ENCODE measurements at places on chromosomes 11 and 22.
A peak's percentile ranks its signal among the peaks of the same experiment; 100 is the strongest.

GRCh38 chr22:22422629-22423112, 85.9 kb downstream of the ZNF280B start:
- peak; percentile 70 for DNase-seq

- no peak for DNase-seq
Measured at GRCh38 chr11:858762-859339, 16.2 kb downstream of the TSPAN4 start.

DNA sequence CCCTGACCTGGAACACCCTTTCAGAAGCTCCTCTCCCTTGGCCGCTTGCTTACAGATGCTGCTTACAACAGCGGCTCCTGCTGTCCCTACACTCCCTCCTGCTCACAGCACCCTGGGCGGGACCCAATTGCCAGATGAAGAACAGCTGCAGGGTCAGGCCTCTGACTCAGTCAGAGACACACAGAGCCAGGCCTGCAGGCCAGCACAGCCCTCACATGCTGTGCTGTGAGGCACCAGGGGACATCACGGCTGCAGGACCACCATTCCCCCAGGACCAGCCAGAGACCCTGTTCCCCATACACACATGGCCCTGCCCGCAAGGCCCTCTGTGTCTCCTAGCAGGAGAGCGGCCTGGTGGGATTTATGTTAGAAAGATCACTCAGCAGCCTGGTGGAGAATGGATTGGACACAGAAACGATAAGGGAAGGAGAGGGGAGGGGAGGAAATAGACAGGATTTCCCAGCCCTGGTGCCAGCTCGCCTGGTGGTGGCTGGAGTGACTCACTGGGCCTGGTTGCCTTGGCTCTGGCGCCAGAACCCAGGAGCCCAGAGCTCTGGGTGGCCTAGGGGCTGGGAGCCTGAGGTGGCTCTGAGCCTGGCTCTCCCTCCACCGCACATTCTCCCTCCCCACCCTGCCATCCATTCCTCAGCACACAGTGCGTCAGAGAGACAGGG, 6.7 kb downstream of the CAPN5 start:
- DNase-seq = peak; percentile 40

DNA sequence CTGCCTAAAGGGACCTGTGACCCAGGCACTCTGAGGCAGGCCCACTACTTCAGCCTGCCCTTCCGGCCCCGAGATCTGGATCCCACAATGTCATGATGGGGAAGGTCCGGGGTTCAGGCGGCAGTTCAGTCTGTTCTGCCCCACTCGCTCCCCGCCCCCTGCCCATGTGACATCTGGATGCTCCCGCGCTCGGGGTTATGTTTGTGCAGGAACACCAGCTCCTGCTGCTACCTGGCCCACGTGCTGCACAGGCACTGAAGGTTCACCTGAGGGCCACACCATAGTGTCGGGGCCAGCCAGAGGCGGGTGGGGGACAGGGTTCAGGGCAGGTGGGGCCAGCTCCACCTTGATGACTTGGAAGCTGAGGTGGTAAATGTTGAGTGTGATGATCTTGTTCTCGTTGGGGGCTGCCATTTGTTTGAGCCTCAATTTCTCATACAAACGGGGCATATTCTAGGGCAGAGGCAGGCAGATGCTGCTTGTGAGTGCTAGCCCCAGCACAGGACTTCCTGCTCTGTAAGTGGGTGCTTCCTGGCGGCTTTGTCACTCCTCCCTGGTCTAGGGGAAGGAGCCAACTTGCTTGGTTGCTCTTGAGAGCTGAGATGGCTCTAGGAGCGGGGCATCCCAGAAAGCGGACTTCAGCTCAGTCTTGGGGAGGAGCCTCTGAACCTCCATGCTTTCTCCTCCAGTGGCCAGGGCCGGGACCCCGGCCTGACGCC, 4.4 kb upstream of the SIPA1 start:
- no peak for DNase-seq

- no peak for DNase-seq
Measured at GRCh38 chr11:76321340-76321739, 59.6 kb downstream of the THAP12 start.

DNA sequence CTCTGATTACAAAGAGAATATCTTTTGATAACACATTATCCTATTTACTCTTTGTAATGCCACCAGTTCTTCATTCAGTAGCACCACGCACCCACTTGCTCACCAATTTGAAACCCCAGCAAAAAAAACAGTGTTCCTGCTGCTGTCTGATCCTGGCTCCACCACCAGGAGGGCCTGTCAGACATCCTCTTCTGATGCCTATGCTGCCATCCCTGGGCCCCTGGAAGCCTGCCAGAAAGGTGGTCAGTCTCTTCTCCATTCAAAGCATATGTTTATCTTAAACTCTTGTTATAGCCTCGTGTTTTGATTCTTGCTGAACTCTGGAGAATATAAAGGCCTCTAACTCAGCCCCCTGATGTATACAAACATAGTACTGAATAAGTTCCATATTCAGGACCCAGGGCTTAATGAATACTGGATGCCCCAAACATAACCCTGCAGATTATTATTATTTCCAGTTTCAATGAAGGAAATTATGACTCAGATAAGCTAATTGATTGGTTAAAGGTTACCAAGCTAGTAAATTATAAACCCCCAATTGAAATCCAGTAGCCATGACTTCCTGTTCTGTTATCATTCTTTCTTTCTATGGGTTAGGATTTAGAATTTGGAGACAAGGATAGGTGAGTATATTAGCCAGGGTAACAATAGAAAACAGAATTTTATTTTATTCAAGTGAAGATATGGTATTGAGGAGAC, 116.7 kb downstream of the NTM start:
- DNase-seq = no peak

GRCh38 chr11:468493-468892, 18.4 kb downstream of the PTDSS2 start:
- no peak for DNase-seq

DNA sequence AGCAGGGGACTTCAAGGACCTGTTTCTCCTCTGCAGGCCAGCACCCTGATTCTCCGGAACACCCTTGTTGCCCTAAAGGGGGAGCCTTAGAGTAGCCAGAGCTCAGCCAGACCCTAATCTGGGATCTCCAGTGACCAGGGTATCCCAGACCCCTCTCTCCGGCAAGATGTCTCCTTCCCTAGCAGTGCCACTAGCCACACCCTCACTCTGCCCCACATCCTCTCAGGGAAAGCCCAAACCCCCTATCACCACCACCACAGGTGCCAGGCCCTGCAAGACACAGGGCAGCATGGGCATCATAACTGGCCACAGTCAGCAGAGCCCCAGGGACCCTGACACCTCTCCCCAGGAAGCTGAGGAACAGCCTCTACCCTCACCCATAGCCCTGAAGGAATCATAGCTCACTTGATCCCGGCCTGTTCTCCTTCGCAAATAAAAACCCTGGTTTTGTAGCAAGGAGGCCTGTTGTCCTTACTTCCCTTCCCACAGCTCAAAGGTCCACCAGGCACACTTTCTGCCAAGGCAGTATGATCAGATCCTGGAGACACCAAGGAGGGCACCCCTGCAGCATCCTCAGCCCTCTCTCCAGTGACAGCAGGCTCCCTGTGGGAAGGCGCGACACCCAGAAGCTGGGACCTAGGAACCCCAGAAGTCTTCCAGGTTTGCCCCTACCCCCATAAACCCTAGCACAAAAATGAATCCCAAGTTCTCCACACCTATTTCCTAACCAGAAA, 4.6 kb downstream of the CFL1 start:
- DNase-seq = no peak

DNA sequence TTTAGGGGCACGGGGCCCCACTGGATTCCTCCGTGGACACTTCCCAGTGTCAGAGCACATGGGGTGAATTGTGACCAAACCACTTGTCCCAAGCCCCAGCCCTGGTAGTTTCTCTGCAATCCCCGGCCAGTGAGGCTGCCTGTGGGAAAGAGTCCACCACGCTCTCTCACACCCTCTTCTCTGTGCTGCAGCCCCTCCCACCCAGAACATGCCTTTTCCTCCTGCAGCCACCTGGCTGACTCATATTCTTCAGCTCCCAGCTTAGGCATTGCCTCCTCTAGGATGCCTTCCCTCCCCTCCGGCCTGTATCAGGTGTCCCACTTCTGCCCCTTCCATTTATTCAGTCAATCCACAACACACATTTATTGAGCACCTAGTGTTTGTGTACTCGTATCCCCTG, 5.4 kb upstream of the RPS6KB2 start:
- DNase-seq = no peak

GRCh38 chr22:39776295-39777009, 117.1 kb downstream of the ENTHD1 start:
- DNase-seq = no peak

GRCh38 chr11:126592496-126593410, 237.3 kb downstream of the ST3GAL4 start:
- no peak for DNase-seq

- no peak for DNase-seq
Measured at GRCh38 chr11:1404461-1405185, 14.9 kb downstream of the BRSK2 start.

DNA sequence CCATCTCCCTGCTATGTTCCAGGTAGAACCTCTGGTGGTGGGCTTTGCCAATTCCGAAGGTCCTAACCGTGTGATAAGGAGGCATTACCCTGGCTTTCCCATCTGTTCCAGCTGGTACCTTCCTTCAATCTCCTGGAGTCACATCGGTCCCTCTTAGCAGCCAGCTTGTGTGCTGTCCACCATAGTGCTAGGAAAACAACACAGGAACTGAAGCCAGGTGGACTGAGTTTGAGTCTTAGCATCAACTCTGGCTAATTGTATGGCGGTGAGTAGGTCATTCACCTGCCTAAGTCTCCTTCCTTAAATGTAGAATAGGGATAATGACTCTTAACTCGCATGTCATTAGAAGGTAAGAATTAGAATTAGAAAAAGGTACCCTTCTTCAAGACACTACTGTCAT, 159.6 kb upstream of the E2F8 start:
- DNase-seq = no peak

GRCh38 chr22:20238536-20238900, 29.6 kb downstream of the RTN4R start:
- DNase-seq = peak; percentile 32

GRCh38 chr22:24741357-24741756, 33.2 kb downstream of the PIWIL3 start:
- DNase-seq = no peak

GRCh38 chr22:36238373-36239149, 766 bp downstream of the APOL2 start:
- no peak for DNase-seq

GRCh38 chr11:129375751-129376657, at the start of gene BARX2:
TSS of gene BARX2 (plus strand) at chr11:129375848. CDS start at chr11:129376036, 188 bp downstream.
- DNase-seq = peak; percentile 9

GRCh38 chr11:100336873-100337272, 350.2 kb upstream of the ARHGAP42 start:
- no peak for DNase-seq

DNA sequence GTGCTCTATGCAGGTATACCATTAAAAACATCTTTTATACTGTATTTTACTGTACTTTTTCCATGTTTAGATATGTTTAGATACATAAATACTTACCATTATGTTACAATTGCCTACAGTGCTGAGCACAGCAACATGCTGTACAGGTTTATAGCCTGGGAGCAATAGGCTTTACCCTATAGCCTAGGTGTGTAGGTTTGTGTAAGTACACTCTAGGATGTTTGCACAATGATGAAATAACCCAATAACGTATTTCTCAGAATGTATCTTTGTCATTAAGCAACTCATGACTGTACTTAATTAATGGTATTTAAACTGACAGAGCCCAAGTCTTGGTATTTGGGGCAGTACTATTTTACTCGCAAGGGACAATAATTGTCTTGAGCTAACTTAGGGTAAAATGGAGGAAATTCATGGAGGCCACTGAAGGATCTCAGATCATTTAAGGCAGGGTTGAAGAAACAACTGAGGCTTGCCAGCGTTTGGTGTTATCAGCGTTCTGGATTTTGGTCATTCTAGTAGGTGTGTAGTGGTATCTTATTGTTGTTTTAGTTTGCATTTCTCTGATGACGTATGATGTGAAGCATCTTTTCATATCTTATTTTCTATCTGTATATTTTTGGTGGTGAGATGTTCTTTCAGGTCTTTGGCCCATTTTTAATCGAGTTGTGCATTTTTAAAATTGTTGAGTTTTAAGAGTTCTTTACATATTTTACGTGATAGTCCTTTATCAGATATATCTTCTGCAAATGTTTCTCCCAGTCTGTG, 42.4 kb downstream of the ADAMTS15 start:
- no peak for DNase-seq

DNA sequence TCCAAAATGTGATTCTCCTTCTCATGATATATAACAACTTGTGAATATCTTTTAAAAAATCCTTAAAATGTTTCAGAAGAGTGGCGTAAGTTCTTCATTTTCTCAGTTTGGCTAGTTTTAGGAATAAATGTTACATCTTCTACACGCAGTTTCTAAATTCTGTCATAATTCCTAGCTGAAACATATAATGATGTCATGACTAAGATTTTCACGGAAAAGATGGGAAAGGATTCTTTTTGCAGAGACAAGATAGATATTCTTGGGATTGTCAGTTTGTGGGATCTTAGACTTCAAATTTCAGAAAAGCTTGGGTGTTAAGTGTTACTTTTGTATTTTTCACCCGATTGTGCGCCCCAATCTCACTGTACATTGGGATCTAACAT, 1.7 kb downstream of the EED start:
- DNase-seq = peak; percentile 31

GRCh38 chr11:2197771-2198520, 26.3 kb upstream of the TH start:
- DNase-seq = no peak

DNA sequence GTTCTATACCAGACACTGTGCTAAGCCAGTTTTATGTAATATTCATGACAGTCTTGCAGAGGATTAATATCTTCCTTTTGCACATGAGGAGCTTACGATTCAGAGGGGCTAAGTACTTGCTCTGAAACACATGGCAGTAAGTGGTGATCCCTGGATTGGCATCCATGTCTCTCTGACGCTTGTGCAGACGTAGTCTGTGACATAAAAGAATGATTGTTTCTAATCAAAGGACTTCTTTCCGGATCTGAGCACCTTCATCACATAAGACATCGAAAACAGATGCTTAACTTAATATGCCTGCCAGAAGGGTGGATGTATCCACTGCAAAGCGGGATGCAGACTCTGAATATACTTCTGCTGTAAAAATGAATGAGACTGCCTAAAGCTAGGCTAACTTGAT, 74.8 kb downstream of the ARHGAP42 start:
- no peak for DNase-seq

DNA sequence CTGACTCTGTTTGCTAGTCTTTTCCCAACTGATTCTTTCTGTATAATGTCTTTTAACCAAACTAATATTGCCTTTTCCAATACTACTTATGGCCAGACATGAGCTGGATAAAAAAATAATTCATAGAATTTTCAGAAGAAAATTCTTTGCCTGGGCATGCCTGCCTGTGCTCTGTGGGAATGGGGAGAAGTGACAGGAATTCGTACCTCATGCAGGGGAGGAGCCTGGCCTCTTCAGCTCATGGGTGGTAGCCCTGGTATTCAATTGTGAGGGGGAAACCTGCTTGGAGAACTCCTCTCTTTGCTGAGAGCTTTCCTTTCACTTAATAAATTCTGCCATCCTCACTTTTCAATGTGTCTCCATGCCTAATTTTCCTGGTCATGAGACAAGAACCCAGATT, 928.8 kb downstream of the FAM181B start:
- no peak for DNase-seq

GRCh38 chr22:21718499-21718898, 17.1 kb downstream of the YPEL1 start:
- no peak for DNase-seq

- DNase-seq = no peak
Measured at GRCh38 chr11:78708388-78708787, 133.7 kb upstream of the NARS2 start.

- DNase-seq = no peak
Measured at GRCh38 chr11:57460758-57461749, 726 bp downstream of the RTN4RL2 start.

All from RKO (cell line).